ENCODE measurements at places on chromosomes 7 and 10.

- DNase-seq: no peak
These were observed 263.0 kb upstream of the NEBL start for GRCh38 chr10:21160116-21160515.

DNA sequence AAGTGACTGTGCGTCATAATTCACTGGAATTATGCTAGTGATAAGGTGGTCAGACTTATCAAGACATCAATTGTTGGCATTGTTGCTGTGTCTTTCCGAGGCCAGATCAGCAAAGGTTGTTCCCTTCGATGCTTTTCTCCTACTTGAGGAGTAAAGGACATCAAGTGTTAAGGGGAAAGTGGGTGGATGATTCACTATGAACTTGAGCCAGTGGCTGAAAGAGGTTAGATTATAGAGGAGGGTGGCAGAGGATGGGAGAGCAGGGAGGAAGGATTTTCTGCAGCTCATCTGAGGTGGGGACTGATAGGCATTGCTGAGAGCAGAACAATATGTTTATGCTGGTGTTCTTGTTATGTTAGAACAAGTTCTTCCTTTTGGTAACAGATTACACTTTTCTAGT lies 131.4 kb upstream of the AGR3 start:
- DNase-seq: no peak

GRCh38 chr10:78696791-78697395 lies 371.9 kb upstream of the ZMIZ1 start:
- no peak for DNase-seq

DNA sequence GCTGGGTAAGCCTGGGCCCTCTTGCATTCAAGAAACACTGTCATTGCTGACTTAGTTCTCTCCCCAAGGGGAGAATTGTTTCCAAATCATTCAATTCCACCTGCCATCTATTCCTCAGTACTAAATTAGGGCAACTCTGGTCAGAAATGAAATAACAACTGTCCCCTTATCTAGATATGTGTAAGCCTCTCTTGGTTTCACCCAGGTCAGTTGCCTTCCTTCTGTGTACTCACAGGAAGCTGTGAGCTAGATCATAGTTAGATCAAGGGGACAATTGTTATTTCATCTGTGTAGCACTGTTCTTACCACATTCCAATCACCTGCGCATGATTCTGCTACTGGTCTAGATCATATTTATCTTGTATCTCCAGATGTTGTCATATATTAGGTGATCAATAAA lies 483.0 kb upstream of the SORCS1 start:
- DNase-seq: no peak

DNA sequence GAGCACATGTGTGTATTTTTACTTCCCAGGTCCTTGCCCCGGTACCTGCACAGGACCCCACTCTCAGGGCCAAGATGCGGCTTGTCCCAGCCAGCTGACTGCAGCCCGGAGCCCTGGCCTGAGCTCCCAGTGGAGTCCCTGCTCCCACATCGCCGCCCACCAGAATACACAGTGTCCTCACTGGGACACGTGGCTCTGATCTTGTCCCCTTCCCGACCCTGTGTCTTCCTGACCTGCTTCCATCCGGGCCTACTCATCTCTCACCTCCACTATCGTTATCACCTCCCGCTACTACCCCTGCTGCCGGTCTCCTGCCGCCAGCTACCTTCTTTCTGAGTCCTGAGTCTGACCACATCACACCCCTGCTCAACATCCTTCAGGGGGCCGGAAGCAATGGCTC lies 146.3 kb upstream of the CHST15 start:
- DNase-seq: no peak

DNA sequence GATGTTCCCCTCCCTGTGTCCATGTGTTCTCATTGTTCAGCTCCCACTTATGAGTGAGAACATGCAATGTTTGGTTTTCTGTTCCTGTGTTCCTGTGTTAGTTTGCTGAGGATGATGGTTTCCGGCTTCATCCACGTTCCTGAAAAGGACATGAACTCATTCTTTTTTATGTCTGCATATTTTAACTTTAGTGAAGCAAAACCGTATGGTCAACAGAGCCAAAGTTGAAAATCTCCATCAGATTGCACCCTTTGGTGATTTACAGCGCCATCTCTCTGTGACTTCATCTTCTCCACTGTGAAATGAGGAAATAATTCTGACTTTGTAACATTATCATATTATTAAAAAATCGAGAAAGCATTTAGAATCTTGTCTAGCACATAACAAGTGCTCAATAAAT lies 132.3 kb upstream of the PLXDC2 start:
- peak; percentile 4 for DNase-seq

DNA sequence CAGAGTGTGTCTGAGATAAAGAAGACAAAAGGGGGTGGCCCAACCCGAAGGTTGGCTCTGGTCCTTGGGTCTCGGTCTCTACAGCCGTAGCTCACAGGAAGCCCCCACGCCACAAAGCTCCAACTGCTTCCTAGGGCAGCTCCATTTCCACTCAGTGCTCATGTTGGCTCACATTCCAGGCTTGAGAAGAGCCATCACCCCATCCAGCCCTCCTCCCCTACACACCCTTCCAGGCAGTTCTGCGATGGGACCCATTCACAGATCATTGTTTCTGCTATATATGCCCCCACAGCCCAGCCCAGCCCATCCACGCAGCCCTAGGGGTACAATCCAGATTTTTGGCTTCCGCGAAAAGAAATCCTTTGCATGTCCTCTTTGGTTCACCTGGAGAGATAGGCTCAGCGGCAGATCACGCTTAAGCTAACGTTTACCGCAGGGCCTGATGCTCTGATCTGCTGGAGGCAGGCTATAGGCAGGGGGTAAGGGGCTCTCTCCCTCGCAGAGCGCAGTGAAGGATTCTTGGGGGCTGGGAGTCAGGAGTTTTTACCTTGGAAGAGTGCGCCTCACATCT lies 6.2 kb upstream of the HOXA11 start:
- DNase-seq: no peak

DNA sequence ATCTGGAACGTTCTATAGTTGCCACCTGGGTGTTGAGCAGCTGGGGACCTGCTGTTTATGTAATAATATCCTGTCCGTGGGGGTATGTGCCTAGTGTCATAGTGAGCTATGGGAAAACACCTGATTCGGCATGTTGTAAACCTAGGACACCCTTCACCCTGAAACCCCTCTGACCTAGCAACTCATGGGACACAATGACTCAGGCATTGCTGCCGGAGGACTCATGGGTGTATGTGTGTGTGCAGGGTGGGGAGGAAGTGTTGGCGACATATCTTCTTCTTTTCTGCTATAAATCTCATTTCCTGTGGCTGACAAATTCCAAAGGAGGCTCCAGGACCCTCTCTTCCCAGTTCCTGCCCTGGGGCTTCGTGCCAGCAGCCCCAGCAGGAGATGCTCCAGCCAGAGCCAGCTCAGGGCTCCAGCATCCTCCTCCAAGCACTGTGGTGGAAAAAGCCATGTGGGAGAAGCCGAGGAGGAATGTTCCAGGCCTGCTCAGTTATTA lies 77.0 kb upstream of the PODXL start:
- DNase-seq: no peak

DNA sequence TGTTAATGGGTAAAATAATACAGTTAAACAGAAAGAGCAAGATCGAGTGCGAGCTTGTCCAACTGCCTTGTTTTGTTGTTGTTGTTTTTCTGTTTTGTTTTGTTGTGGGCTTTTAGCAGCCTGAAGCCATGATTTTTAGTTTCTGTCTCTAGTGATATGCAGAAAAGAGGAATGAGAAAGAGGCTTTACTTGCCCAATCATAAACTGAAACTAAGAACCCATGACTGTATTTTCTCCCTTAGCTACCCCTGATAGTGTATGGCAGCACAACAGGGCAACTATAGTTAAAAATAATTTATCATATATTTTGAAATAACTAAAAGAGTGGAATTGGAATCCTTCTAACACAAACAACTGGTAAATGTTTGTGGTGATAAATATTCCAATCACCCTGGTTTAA lies 493.9 kb downstream of the GLRX3 start:
- peak; percentile 34 for DNase-seq

DNA sequence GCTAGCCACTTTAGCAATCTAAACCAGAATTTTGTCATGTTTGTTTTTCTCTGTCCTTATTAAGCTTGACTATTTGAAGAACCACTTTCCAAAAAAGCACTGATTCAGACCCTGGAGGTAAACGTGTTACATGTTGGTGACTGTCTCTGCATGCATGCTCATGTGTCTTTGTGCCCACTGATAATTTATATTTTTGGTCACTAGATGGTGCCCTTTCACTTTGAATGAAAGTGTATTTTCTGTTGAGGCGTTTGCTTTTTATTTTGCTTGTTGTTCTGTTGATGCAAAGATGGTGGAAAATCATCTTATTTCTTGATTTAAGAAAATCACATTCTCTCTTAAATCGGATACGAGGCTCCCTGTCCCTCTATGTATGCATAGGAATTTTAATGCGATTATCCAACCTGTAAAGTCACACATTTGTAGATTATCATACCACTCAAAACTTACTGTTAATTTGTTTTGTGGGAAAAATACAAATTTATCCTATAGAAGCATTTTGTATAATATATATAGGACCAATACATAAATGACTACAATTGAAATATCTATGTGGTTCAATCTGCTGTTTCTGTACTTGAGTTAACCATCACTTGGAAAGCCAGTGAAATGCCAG lies 269.3 kb downstream of the BICC1 start:
- DNase-seq: peak; percentile 58

- no peak for DNase-seq
These were observed 268.8 kb downstream of the RNLS start for GRCh38 chr10:88314362-88314761.

- no peak for DNase-seq
These were observed 10.0 kb downstream of the MGMT start for GRCh38 chr10:129477051-129477450.

- DNase-seq: no peak
These were observed 797.6 kb upstream of the MBL2 start for GRCh38 chr10:53570221-53570620.
